ENCODE measurements at places on chromosomes 6 and 20. TPM values are rescaled to one million over a fixed set of nuclear protein-coding genes. Genes with fewer than 3 reads are reported as not detected.

SLC17A2 gene
- total RNA-seq: not detected

SYTL3 gene
- total RNA-seq: 7.7 TPM

DNA sequence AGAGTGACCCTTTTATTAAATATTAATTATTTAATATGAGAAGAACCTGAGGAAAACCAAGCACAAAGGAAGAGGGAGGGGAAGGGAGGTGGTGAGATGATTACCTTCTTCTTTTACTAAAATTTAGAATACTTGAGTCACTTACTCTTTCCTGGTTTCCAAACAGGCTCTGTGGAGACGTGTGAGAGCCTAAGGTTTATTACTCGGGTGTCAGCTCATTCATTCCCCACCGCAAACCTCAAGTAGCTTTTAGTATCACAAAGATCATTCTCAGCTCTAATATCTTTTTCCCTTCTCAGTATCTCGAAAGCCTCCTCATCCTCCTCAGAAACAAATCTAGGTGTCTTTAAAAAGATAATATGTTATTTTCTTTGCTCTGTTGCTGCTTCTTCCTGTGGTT is 497.2 kb upstream of the JARID2 start:
- DNase-seq: no peak

DNA sequence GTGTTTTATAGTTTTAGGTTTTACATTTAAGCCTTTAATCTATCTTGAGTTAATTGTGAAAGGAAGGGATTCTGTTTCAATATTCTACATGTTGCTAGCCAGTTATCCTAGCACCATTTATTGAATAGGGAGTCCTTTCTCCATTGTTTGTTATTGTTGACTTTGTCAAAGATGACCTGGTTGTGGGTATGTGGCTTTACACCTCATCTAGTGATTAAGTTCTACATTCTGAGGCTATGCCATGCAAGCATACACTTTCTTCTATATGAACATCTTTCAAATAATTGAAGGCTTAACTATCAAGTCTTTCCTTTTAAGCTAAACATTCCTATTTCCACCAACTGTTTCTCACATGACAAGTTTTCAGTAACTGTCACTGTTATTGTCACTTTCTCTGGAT is 46.1 kb downstream of the ME1 start:
- DNase-seq: no peak

GRCh38 chr6:181049-181654 is 111.1 kb upstream of the DUSP22 start:
- no peak for DNase-seq

WFDC2 gene
- total RNA-seq: 3.0 TPM

- no peak for DNase-seq
These were observed 67.4 kb downstream of the MOXD1 start for GRCh38 chr6:132333639-132334520.
